ENCODE measurements at places on chromosomes 4 and X. TPM values are rescaled to one million over a fixed set of nuclear protein-coding genes. Genes with fewer than 3 reads are reported as not detected.

KLHL5 gene
- 47.8 TPM for total RNA-seq

GRCh38 chr4:152634110-152634760, 45.6 kb downstream of the TMEM154 start:
- H3K4me1 ChIP-seq, result no peaks in the 10 kb centered on the region
- no peak for DNase-seq
- H3K36me3 ChIP-seq, result no peaks in the 10 kb centered on the region

GRCh38 chrX:132648895-132649294, 160.1 kb upstream of the MBNL3 start:
- no peak for DNase-seq
- no peaks in the 10 kb centered on the region for H3K27me3 ChIP-seq
- H3K4me1 ChIP-seq, result no peaks in the 10 kb centered on the region
- H3K36me3 ChIP-seq, result no peaks in the 10 kb centered on the region
- no peak overlapping the region for H3K4me3 ChIP-seq
- H3K27ac ChIP-seq, result no peak overlapping the region

- no peaks in the 10 kb centered on the region for H3K36me3 ChIP-seq
- no peaks in the 10 kb centered on the region for H3K27me3 ChIP-seq
- no peak overlapping the region for H3K27ac ChIP-seq
- no peak overlapping the region for H3K4me3 ChIP-seq
- no peak for DNase-seq
Observed at GRCh38 chr4:74549936-74550335, 105.0 kb downstream of the AREG start.

DNA sequence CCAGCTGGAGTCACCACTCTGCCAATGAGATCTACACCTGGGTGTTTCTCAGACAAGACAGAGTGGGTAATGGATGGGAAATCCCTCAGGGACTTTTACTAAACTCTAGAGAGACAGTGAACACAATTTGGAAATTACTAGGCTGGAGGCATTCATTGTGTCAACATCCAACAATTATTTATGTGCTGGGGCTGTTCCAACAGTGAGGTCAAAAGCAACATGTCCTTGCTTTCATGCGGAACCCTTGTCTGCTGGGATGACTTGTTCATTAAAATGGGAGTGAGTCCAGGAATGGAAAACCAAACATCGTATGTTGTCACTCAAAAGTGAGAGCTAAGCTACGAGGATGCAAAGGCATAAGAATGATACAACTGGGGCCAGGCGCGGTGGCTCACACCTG, 54.0 kb downstream of the DRD5 start:
- no peaks in the 10 kb centered on the region for H3K27me3 ChIP-seq
- H3K4me3 ChIP-seq, result no peak overlapping the region
- H3K4me1 ChIP-seq, result no peaks in the 10 kb centered on the region
- DNase-seq, result peak; percentile 22
- no peak overlapping the region for H3K27ac ChIP-seq
- no peaks in the 10 kb centered on the region for H3K36me3 ChIP-seq

CT45A2 gene
- total RNA-seq, result not detected

ART3 gene
- total RNA-seq, result not detected

SSX1 gene
- not detected for total RNA-seq

RS1 gene
- 0.44 TPM for total RNA-seq

DNA sequence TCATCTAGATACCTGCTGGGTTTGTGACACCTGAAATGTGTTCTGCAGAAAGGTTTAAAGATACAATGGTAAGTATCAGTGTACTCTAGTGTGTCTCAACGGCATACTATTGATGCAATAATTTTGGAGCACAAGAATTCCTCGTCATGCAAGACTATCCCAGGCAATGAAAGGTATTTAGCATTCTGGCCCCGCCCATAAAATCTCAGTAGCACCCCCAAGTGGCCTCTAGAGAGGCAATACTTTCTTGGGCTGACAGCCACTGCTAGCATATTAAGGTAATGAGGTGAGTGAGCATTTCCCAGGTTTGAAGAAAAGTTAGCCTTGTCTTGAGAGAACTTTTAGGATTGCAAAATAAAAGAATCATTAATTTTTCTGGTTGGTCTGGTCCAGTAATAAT, 24.0 kb downstream of the TAB3 start:
- no peak overlapping the region for H3K27ac ChIP-seq
- H3K4me3 ChIP-seq, result no peak overlapping the region
- no peak for DNase-seq
- no peaks in the 10 kb centered on the region for H3K4me1 ChIP-seq
- no peaks in the 10 kb centered on the region for H3K36me3 ChIP-seq
- H3K27me3 ChIP-seq, result no peaks in the 10 kb centered on the region

FAT4 gene
- total RNA-seq, result 11.3 TPM

DNA sequence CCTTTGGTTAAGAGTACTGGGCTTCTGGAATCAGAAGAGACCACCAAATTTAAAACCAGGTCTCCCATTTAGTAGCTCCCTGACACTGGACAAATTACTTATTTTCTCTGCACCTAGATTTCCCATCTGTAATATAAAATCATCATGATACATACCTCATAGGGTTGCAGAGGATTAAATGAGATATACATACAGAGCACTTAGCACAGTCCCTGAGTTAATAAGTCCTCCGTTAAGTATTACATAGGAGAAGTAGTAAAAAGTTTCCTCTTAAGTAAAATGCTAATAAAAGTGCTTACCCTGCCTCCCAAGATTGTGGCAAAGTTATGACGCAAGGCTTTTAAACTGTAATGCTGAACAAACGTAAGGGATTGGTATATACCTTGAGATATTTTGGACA, 539 bp upstream of the CHIC1 start:
- no peaks in the 10 kb centered on the region for H3K36me3 ChIP-seq
- H3K27me3 ChIP-seq, result no peaks in the 10 kb centered on the region
- H3K4me1 ChIP-seq, result no peaks in the 10 kb centered on the region
- H3K4me3 ChIP-seq, result peak overlapping the region; percentile 94

GRCh38 chrX:39760930-39761329, 336.8 kb downstream of the BCOR start:
- no peak for DNase-seq
- peaks cover 6% of the 10 kb centered on the region for H3K4me1 ChIP-seq
- no peak overlapping the region for H3K4me3 ChIP-seq
- H3K36me3 ChIP-seq, result no peaks in the 10 kb centered on the region
- H3K27me3 ChIP-seq, result no peaks in the 10 kb centered on the region

HHIP gene
- total RNA-seq, result 0.85 TPM

PGAM4 gene
- total RNA-seq, result not detected

DNA sequence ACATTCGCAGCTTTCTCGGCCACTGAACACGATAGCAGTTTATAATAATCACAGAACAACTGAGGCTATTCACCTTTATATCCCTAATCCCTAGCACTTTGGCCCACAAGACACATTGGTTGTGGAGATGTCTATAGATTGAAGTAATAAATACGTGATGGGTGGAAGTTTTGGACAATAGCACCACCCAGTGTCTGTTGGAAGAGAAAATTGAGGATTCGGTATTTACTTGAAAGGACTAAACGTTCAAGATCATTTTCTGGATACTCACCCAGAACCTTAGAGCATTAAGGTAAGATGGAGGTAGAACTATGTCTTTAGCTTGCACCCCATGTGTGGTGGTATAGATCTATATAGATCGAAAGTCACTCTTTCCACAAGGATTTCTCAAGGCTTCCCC, 787 bp upstream of the TMSB15A start:
- H3K4me1 ChIP-seq, result peaks cover 4% of the 10 kb centered on the region
- H3K27ac ChIP-seq, result no peak overlapping the region
- H3K4me3 ChIP-seq, result no peak overlapping the region
- H3K36me3 ChIP-seq, result no peaks in the 10 kb centered on the region

- H3K4me3 ChIP-seq, result peak overlapping the region; percentile 99
- peak overlapping the region; percentile 98 for H3K27ac ChIP-seq
- peaks cover 2% of the 10 kb centered on the region for H3K4me1 ChIP-seq
- no peaks in the 10 kb centered on the region for H3K27me3 ChIP-seq
Observed at GRCh38 chr4:102868153-102868780, 525 bp upstream of the CISD2 start.

ZMYM3 gene
- total RNA-seq, result 26.7 TPM

GRCh38 chrX:149121206-149121920, 383.7 kb downstream of the IDS start:
- H3K27me3 ChIP-seq, result no peaks in the 10 kb centered on the region
- no peaks in the 10 kb centered on the region for H3K36me3 ChIP-seq
- H3K4me1 ChIP-seq, result no peaks in the 10 kb centered on the region
- no peak overlapping the region for H3K4me3 ChIP-seq

NSUN7 gene
- 7.6 TPM for total RNA-seq

DNA sequence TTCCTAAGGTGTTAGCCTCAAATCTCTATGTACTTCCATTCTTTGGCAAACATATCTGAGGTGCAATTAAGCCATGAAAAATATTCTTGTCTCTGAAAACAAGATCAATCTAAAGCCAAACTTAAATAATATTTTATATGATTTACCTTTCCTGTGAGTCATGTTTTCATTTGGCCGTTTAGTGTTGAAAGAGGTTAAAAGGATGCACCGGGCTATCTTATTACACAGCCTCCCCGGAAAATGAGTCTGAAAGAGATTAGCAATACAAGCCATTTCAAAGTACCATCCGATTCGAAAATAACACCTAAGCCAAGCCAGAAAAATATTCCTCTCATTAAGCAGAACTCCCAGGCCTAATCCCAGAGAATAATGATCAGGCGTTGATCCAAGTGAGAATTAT, 161.5 kb upstream of the EPHA5 start:
- no peak overlapping the region for H3K27ac ChIP-seq
- no peak for DNase-seq
- no peaks in the 10 kb centered on the region for H3K4me1 ChIP-seq
- no peaks in the 10 kb centered on the region for H3K27me3 ChIP-seq

- H3K36me3 ChIP-seq, result no peaks in the 10 kb centered on the region
- H3K27me3 ChIP-seq, result no peaks in the 10 kb centered on the region
- DNase-seq, result peak; percentile 92
- peak within 1 kb of the TSS; percentile 100 for H3K27ac ChIP-seq
- peaks cover 31% of the 10 kb centered on the region for H3K4me1 ChIP-seq
Observed at GRCh38 chrX:153972368-153973126, at the start of gene TMEM187. TMEM187 (plus strand) TSS chrX:153972754; CDS start chrX:153982063, 9,309 bp downstream.

- no peaks in the 10 kb centered on the region for H3K27me3 ChIP-seq
- no peaks in the 10 kb centered on the region for H3K4me1 ChIP-seq
- DNase-seq, result no peak
- no peaks in the 10 kb centered on the region for H3K36me3 ChIP-seq
- no peak overlapping the region for H3K27ac ChIP-seq
Observed at GRCh38 chr4:188915175-188915574, 775.9 kb downstream of the TRIML1 start.

GRCh38 chr4:118180776-118181175, 146.5 kb downstream of the NDST3 start:
- H3K27me3 ChIP-seq, result no peaks in the 10 kb centered on the region
- DNase-seq, result no peak
- no peaks in the 10 kb centered on the region for H3K4me1 ChIP-seq
- no peaks in the 10 kb centered on the region for H3K36me3 ChIP-seq
- H3K4me3 ChIP-seq, result no peak overlapping the region
- no peak overlapping the region for H3K27ac ChIP-seq

BANK1 gene
- 7.4 TPM for total RNA-seq

CCDC110 gene
- total RNA-seq, result 4.5 TPM

ADH1A gene
- 0.85 TPM for total RNA-seq

- no peaks in the 10 kb centered on the region for H3K4me1 ChIP-seq
- no peaks in the 10 kb centered on the region for H3K27me3 ChIP-seq
- no peak for DNase-seq
- no peak overlapping the region for H3K4me3 ChIP-seq
Observed at GRCh38 chr4:103948244-103949018, 228.6 kb upstream of the TACR3 start.

GPC3 gene
- 43.0 TPM for total RNA-seq

- H3K27ac ChIP-seq, result no peak overlapping the region
- no peaks in the 10 kb centered on the region for H3K27me3 ChIP-seq
- no peak overlapping the region for H3K4me3 ChIP-seq
- DNase-seq, result no peak
Observed at GRCh38 chr4:105057370-105058105, 89.1 kb upstream of the TET2 start.

GRCh38 chr4:107349266-107349665, 313.2 kb upstream of the DKK2 start:
- no peak overlapping the region for H3K4me3 ChIP-seq
- no peaks in the 10 kb centered on the region for H3K4me1 ChIP-seq
- H3K27ac ChIP-seq, result no peak overlapping the region
- H3K27me3 ChIP-seq, result no peaks in the 10 kb centered on the region

HTN3 gene
- total RNA-seq, result not detected

DNA sequence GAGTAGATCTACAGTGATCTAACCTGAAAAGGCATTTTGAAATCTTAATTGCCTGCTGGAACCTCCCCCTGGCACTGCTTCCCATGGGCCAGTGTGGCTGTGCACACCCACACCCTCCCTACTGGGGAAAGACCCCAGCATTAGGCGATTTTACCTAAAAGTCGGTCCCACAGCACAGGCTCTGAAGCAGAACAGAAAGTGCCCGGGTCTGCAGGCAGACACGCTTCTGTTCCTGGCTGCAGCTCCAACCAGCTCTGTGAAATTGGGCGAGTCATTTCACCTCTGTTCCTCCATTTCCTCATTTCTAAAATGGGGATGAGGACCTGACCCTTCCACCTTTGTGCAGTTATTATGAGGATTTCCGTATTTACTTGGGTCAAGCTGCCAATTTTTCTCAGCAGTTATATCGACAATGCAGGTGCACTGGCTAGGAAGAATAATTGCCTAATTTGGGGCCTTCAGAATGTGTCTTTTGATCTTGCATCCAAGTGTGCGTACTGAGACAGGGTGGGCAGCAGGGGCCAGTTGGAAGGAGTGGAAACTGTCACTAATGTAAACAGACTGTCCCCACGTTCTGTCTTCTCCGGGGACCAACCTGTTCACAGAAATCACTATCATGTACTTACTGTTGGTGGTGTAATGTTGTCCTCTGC, 7.1 kb downstream of the KLF3 start:
- DNase-seq, result no peak
- H3K27me3 ChIP-seq, result no peaks in the 10 kb centered on the region
- H3K27ac ChIP-seq, result peak overlapping the region; percentile 60

SSX2 gene
- total RNA-seq, result not detected

DNA sequence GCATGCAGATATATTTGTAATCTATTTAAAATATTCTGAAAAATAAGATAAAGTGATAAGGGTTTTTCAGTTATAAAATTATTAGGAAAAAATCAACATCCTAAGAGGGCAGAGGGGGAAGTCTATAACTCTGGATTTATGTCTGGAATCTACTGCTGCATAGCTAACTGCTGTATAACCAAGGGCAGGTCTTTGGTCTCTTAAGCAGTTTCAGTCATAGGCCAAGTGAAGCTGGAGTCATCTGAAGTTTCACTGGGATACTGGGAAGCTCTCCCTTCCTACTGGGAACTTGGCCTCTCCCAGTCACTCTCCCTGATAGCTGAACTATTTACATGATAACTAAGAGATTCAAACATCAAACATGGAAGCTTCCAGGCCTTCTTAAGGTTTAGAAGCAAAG, 1409.9 kb upstream of the PCDH7 start:
- no peaks in the 10 kb centered on the region for H3K27me3 ChIP-seq
- H3K27ac ChIP-seq, result no peak overlapping the region
- H3K36me3 ChIP-seq, result no peaks in the 10 kb centered on the region
- no peaks in the 10 kb centered on the region for H3K4me1 ChIP-seq
- DNase-seq, result no peak

All from kidney (tissue), 22 donors.